Posterior vena cava (tissue), 2 donors: ENCODE measurements at places on chromosomes 12 and 14.

DNA sequence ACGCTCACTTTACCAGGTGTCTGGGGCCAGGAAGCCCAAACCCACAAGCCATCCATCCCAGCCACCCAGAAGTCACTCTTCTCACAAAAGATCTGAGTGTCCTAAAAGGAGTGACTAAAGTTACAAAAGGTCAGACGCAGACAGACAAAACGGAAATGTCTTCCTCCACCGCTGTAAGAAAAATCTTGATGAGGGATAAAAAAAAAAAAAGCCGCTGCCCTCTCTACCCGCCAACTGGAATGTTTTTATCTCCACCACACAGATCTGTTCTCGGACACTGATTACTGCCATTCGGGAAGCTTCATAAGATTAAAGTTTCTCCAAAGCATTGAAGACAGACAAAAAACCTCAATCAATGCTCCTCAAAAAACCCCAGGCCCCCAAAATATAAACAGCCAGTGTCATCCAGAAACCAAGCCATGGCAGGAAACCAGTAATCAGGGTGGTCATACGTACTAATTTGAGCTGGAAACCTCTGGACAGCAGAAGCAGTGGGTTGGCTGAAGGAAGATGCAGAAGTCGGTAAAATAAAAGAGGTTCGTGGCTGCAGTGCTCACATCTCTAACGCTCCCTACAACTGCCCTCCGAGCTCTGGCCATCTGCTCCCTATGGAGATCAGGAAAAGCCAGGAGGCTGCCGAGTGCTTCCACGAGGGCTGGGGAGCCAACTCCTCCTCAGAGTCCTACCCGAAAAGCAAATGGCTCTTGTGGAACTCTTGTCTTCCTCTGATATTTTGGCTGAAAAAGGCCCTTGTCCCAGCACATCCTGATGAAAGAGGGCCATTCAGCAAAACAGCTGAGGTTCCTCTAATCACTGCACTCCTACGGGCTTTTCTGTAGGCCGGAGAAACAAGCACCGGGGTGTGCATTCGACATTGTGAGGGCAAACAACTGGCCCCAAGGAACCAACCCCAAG is 30.3 kb downstream of the SSH1 start:
- peak; percentile 67 for DNase-seq

GRCh38 chr12:108526482-108527165 is 11.5 kb downstream of the FICD start:
- DNase-seq, result no peak

GRCh38 chr12:3228552-3228951 is 151.4 kb downstream of the TSPAN9 start:
- DNase-seq, result no peak

GRCh38 chr12:78328524-78328923 is 497.8 kb downstream of the NAV3 start:
- DNase-seq, result no peak

DNA sequence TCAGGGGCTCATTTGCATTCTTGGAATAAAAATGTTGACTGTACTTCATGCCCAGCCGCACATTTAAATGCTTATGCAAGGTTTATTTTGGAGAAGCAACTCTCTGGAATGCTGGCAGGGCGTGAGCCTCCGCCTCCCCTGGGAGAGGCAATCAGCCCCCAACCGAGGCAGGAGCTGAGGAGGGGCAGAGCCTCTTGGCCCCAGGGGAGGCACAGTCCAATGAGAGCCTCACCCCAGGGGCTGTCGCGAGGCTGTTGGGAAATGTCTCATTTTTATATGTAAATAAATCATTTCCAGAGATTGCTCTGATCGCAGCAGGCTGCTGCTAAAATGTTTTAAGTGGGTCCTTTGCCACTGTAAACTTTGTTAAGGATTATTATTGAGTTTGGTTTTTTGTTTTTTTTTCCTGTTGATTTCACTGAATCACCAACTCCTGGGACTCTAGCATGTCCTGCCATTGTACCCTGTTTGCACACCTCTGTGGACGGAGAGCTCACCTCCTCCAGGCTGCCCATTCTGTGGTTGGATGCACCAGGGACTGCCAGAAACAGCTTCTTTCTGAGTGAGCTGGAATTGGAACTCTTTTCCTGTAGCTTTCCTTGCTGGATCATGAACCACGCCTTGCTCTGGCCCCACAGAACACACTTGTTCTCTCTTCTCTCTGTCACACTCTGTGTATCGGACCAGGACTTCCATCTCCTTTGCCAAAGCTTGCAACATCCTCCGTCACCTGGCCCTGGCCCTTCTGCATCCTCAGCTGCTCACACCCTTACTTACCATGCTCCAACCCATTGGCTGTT is 46.9 kb upstream of the FAM181A start:
- DNase-seq, result peak; percentile 89

GRCh38 chr14:70018713-70019211 is 139.5 kb downstream of the SMOC1 start:
- no peak for DNase-seq

- DNase-seq, result no peak
Observed at GRCh38 chr12:121911824-121912585, 6.4 kb upstream of the CFAP251 start.
